ENCODE measurements at places on chromosomes 2 and 18. TPM values are rescaled to one million over a fixed set of nuclear protein-coding genes. Genes with fewer than 3 reads are reported as not detected.

CYP27A1 gene
- 3.0 TPM for total RNA-seq

SNED1 gene
- 14.5 TPM for total RNA-seq

TTN gene
- total RNA-seq, result 11.9 TPM

HOXD11 gene
- total RNA-seq, result not detected

PKDCC gene
- not detected for total RNA-seq

GYPC gene
- total RNA-seq, result 137 TPM

ADGRF3 gene
- 5.7 TPM for total RNA-seq

AMER3 gene
- total RNA-seq, result not detected

RBM44 gene
- total RNA-seq, result 1.1 TPM

MPP4 gene
- total RNA-seq, result not detected

MYO1B gene
- total RNA-seq, result 3.9 TPM

HOXD13 gene
- not detected for total RNA-seq

CD207 gene
- not detected for total RNA-seq

BMP10 gene
- not detected for total RNA-seq

G6PC2 gene
- total RNA-seq, result not detected

ZNF804A gene
- total RNA-seq, result not detected

Measured in activated naive CD8-positive, alpha-beta T cell treated with anti-CD3 and anti-CD28 coated beads, Interleukin-2, amount 10 ng/mL, durations not matched to agents 7 days and 5 days (primary cell).